ENCODE measurements at places on chromosomes 2 and 18.
A peak's percentile ranks its signal among the peaks of the same experiment; 100 is the strongest.

DNA sequence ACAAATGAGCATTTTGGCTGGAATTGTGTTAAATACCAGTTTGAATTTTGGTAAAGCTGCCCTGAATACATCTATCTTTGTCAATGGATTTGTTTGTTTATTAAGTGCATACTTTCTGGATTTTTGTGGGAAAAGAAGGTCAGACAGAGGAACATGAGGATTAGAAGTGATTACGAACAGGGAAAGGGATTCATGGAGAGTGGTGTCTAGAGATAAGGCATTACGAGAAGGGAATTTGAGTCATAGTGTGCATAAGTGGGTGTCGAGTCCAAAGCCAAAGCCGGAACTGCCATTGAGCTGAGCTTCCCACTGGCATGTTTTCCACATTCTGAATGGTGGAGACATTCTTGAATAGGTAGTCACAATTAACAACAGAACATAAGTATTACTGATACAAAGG is 68.9 kb upstream of the EFEMP1 start:
- no peak for DNase-seq

DNA sequence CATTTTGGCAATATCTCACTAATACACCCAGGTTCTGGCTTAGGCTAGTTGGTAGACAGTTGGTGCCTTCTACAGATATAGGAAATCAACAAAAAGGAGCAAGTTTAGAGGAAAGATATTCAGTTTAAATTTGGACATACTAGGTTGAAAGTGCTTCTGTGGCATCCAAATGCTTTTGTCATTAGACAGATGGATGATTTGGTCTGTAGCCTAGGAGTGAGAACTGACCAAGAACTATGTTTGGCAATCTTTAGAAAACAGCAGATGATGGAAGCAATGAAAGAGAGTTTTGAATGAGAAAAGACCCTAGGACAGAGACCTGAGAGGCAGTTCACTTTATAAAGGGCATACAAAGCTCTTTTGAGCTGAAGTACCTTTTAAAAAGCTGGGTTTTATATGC is 201.3 kb upstream of the FSHR start:
- no peak for DNase-seq

DNA sequence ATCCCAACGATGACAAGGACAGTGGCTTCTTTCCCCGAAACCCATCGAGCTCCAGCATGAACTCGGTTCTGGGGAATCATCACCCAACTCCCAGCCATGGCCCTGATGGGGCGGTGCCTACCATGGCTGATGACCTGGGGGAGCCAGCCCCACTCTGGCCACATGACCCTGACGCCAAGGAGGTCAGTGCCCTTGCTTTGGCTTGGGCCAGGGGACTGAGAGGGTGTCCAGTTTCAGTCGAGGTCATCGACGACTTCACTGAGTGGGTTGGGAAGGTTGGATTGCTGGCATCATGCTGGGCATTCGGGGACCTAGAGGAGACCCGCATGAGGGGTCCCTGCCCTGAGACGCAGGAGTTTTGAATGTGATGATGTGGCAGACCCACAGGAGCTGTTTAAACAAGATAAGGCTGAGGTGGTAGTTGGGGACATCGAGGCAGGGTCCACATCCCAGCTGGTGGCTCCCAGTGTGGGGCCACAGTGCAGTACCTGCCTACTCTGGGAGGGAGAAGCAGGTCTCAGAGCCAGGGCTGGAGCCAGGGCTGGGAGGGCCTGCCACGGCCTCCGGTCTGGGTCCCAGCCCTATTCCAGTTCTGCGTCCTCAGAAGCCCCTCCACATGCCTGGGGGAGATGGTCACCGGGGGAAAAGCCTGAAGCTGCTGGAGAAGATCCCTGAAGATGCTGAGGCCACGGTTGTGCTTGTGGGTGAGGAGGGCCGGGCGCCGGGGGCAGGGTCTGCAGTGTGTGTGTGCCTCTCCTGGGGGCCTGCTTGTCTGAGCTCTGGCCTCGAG is 6.0 kb downstream of the SLC4A3 start:
- DNase-seq: no peak

- DNase-seq: no peak
Measured at GRCh38 chr2:241666627-241667400, 19.8 kb downstream of the DTYMK start.

- DNase-seq: peak; percentile 10
Measured at GRCh38 chr2:45778720-45779171, 127.3 kb downstream of the PRKCE start.

- DNase-seq: no peak
Measured at GRCh38 chr2:36520431-36520830, 77.5 kb downstream of the FEZ2 start.

DNA sequence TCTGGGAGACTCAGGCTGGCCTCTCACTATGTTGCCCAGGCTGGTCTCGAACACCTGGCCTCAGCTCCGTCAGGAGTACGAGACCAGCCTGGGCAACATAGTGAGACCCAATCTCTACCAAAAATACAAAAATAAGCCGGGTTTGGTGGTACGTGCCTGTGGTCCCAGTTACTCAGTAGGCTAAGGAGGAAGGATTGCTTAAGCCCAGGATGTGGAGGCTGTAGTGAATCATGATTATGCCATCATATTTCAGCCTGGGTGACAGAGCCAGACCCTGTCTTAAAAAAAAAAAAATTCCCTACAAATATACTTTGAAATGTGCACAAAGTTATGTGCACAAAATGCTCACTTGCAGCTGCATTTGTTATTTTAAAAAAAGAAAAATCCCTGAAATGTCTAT is 26.3 kb upstream of the AGAP1 start:
- DNase-seq: no peak

DNA sequence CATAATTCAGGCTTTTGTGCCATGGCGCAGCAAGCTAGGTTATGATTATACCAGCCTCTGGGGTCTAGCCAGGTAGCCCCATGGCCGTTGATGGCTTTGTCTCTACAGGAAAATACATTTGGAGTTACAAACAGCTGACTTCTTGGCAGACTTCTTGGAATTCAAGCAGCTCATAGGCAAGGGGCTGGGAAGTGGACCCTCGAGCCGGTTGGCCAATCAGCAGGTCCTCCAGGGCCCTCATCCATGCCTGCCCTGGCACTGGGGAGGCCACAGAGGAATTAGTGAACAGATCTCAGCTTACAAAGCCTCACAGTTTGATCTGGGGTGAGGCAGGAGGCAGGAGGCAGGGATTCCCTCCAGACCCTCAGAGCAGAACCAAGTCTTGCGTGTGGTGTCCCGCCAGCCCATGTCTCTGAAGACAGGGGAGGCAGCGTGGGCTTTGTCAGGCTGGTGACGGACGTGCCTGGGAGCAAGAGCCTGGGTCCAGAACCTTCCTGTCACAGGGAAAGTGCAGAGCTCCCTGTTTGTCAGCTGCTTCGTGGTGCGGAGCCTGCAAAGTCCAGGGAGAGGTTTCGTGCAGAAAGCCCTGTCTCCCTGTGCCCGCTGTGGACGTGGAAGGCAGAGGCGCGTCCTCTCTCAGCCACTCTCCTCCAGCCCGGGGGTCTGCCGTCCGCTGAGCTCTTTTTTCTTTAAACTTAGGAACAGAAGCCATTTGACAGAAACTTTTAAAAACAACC is 131.7 kb downstream of the KLHL29 start:
- no peak for DNase-seq

GRCh38 chr2:167386694-167387093 is 498.4 kb downstream of the XIRP2 start:
- DNase-seq: no peak

DNA sequence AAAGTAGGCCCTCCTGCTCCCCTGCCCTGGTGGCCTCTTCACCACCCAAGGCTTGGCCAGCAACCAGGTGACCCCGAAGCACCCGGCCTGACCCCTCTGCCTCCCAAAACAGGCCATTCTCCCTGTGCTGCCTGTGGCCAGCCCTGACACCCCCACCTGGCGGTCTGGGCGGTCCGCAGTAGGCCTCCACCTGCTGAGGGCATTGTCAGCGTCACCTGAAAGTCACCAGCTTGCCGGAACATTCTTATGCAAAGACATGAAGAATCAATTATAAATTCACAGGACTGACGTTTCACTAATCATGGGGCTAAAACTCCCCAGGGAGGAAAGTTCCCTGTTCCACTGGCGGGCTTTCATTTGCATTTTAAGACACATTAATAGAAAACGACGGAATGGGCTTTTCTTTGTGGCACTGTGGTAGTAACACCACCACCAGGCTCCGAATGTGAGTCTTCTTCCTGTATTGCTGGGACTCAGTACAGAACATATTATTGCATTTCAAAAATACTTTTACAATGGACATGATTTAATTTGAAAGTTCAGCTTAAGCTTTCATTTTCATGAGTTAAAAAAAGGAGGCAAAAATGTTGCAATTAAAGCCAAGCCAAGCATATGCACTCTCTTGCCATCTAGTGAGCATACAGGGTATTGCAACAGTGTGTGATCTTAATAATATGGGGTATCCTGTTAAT is 57.4 kb downstream of the ADI1 start:
- DNase-seq: no peak

DNA sequence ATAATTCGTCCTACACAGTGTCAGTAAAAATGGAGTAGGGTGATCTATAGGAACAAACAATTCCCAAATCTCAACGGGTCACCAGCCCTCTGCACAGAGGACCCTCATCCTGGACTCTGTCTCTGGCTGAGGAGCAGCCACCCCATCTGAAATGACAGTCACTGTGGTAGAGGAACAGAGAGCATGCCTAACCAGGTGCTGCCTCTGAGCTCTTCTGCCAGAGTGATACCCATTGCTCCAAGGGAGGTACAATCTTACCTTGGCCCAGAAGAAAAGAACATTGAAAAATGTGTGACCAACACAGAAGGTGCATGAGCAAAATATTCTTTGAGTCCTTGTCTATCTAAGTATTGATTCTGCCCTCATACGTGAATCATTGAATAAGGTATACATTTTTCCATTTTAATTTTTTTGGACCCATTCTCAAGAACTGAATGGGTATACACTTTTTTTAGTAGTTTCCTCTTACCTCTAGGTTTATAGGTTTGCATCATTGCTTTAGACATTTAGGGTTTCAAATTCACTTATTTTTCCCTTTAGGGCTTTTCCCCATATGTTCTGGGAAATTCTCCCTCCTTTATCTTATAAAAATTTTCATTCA is 8.7 kb downstream of the SP140 start:
- no peak for DNase-seq

GRCh38 chr2:166090346-166090745 is 37.5 kb downstream of the SCN1A start:
- no peak for DNase-seq

- no peak for DNase-seq
Measured at GRCh38 chr18:51171223-51171622, 26.3 kb downstream of the MEX3C start.

GRCh38 chr2:217752714-217753459 is 249.9 kb downstream of the TNS1 start:
- no peak for DNase-seq

- DNase-seq: no peak
Measured at GRCh38 chr2:25257931-25258846, 83.5 kb downstream of the DNMT3A start.

GRCh38 chr2:28539118-28539541 is 43.3 kb downstream of the PLB1 start:
- no peak for DNase-seq

DNA sequence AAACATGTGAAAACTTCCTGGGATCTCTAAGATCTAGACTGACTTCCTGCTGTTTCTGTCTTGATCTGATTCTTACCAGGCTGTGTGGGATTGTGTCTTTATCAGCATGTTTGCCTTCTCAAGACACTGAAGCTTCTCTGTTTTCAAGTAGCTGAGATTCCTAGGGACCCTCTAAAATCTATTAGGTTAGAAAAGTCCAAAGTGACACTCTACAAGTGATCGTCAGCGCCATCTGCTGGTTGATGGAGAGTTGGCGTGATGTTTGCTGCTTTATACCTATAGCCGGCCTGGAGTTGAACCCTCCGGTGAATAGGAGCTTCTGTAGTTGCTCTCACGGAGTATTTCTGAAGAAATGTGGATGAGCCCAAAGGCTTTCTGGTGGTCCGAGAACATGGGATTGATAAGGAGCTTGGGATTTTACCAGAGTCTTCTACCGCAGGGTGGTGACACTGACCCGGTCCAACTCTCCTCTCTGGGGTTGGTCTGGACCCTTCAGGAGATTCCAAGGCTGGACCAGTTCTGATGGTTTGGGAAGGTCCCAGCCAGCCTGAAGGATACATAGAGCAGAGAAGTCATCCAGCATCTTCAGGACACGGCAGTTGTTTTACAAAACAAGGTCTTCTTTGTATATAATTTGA is 96.0 kb upstream of the TTC39C start:
- peak; percentile 20 for DNase-seq

- DNase-seq: no peak
Measured at GRCh38 chr2:238003234-238004031, 36.6 kb downstream of the UBE2F start.

- DNase-seq: no peak
Measured at GRCh38 chr2:33785201-33786106, 186.4 kb upstream of the FAM98A start.

- DNase-seq: no peak
Measured at GRCh38 chr2:1278861-1279260, 134.4 kb upstream of the TPO start.

GRCh38 chr18:9092665-9093064 is 9.8 kb upstream of the NDUFV2 start:
- DNase-seq: peak; percentile 30

DNA sequence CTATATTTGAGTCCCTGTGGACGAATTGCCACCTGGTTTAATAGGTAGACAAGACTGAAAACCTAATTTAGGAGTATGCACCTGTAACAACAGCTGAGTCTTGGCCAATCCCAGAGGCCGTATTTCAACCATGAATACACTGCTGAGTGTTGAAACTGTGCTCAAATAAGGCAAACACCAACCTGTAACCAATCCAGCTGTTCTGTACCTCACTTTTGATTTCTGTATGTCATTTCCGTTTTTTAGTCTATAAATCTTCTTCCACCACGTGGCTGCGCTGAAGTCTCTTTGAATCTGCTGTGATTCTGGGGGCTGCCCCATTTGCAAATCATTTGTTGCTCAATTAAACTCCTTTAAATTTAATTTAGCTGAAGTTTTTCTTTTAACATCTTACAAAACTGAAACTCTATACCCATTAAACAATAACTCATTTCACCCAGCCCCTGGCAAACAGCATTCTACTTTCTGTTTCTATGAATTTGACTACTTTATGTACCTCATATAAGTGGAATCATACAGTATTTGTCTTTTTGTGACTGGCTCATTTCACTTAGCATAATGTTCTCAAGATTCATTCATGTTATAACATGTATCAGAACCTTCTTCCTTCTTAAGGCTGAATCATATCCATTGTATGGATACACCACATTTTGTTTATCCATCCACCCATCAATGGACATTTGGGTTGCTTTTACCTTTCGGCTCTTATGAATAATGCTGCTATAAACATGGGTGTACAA is 7.5 kb upstream of the YPEL5 start:
- DNase-seq: no peak

DNA sequence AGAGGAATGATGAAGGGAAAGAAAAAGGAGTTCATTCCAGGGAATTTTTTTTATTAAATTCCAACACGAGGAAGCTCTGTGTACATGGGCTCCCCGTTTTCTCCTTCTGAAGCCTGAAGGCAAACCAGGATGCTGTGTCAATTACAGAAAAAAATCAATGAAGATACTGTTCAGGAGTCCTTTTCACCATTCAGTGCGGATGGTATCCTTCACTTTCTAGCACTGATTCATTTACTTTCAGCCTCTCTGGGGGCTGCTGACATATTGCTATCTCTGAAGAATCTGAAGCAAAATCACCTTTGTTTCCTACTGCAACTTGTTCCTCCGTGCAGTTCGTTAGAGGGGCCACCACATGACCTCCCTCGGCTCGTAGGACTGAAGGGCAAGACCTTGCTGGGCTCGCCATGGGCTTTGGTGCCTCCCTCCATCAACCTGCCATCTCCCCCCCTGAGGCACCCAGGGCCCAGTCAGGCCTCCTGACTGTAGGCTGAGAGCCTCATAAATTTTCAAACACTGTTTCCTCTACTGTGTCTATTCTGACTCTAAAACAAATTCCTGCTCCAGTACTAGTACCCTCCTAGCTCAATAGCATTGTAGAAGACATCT is 25.5 kb upstream of the ST8SIA3 start:
- no peak for DNase-seq

- DNase-seq: no peak
Measured at GRCh38 chr2:36618381-36618780, 20.4 kb upstream of the FEZ2 start.

Measured in GF-D8 (cell line).